ENCODE measurements at places on chromosomes 13 and 19. TPM values are rescaled to one million over a fixed set of nuclear protein-coding genes. Genes with fewer than 3 reads are reported as not detected.

Gene CEACAM7
- total RNA-seq, result not detected

Gene ZNF681
- 2.3 TPM for total RNA-seq

Gene KRTDAP
- total RNA-seq, result not detected

- DNase-seq, result no peak
These were observed 318.1 kb downstream of the GPC5 start for GRCh38 chr13:91716436-91717065.

Gene ZNF571
- total RNA-seq, result 19.6 TPM

DNA sequence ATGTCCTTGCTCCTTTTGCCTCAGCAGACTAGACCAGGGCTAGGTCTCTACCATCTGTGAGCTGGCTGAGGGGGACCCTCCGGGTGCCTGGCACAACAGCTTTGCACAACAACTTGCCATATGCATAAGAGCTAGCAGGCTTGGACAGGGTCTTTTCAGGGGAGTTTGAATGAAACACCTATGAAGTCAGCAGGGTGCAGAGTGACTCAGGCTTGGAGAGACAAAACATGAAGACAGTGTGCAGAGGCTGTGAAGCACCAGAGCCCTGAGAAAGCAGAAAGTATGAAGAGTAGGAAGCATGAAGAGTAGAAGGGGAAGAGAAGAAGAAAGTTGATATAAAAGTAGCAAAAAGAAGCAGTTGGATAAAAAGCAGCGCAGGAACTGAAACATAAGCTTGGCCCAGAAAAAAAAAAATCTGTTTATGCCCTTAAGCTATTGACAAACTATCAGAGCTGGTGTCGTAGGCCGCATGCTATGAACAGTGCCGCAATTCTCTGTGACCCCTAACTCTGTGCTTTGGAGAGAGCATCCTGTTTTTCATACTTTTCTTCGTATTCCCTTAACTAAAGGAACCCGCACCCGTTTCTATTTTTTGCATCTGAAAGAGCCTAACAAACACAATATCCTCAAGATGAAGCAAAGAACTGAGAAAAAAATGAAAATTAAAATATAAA lies 52.7 kb upstream of the FAM216B start:
- no peak for DNase-seq

Gene ZNF772
- 3.5 TPM for total RNA-seq

DNA sequence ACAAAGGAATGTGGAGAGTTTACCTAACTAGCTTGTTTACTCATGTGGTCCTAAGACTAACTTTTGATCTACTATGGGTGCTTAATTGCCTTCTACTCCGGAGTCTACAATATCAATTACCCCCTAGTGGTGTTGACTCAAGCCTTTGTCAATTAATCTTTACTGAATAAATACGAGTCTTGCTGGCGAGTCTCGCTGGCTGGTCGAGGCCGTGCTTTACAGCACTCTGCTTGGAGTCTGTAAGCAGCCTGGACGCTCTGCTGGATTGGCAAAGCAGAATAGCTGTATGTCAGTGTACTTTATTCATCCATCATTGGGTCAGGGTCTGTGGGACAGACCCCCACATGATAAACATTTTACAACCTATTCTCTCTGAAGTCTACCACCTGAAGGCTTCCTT lies 9.9 kb upstream of the SPART start:
- no peak for DNase-seq

DNA sequence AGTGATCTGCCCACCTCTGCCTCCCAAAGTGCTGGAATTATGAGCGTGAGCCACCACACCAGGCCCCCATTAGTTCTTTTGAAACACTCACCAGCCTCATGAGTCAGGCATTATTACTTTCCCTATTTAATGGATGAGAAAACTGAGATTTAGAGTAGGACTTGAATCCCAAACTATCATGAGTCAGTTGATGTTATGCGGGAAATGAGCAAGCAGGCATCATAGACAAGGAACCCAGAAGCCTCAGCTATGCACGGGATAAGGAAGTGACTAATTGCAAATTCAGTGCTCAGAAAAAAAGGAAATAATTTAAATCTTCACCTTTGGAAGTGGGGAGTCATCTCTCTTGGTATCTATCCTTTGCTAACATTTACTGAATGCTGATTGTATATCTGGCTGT lies 217.5 kb downstream of the ABCC4 start:
- DNase-seq, result no peak

DNA sequence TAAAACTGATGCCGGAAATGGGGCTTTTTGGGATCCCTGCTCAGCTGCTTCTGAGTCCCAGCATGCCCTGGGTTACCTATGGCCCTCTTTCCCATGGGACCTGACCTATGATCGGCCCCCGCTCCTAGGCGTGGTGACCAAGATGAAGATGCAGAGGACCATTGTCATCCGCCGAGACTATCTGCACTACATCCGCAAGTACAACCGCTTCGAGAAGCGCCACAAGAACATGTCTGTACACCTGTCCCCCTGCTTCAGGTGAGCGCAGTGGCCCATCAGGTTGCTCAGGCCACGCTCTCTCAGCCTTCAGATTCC lies 1.5 kb downstream of the RPS11 start:
- DNase-seq, result no peak

Gene CILP2
- total RNA-seq, result 0.20 TPM

Gene VWA8
- 27.5 TPM for total RNA-seq
